CD8-positive, alpha-beta memory T cell (primary cell): ENCODE measurements at places on chromosomes 2 and 18.
A peak's percentile ranks its signal among the peaks of the same experiment; 100 is the strongest.

GRCh38 chr18:54388203-54389142, 30.8 kb downstream of the C18orf54 start:
- no peak for DNase-seq

- DNase-seq: no peak
Measured at GRCh38 chr2:64957109-64957903, 31.9 kb upstream of the SLC1A4 start.

DNA sequence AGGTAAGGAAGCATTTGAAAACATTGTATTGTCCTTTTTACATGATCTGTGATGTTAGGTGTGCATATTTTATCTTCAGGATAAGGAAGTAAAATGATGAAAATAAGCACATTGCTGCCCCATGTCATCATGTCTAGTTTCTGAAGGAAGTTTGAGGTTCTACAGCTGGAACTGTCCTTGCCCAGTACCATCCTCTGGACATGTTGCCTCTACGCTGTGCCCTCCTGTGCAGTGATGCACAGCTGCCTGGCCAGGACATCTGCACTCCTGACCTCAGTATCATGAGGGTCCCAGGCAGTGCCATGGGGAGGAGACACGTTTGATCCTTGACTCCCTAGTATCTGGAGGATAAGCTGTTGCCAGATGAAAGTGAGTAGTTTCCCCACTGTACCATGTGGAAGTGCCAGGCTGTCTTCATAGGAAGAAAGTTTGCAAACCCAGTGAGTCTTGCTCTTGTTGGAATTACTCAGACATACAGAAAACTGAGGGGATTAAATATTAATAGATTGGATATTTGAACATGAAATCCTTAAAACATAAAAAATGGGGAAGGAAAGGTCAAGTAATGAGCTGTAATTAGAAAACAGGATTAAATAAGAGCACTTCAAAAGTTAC, 9.5 kb downstream of the ALKAL2 start:
- DNase-seq: no peak

GRCh38 chr18:63505566-63506335, 29.0 kb downstream of the SERPINB5 start:
- DNase-seq: no peak

- no peak for DNase-seq
Measured at GRCh38 chr2:52222128-52222527, 1190.2 kb upstream of the NRXN1 start.

DNA sequence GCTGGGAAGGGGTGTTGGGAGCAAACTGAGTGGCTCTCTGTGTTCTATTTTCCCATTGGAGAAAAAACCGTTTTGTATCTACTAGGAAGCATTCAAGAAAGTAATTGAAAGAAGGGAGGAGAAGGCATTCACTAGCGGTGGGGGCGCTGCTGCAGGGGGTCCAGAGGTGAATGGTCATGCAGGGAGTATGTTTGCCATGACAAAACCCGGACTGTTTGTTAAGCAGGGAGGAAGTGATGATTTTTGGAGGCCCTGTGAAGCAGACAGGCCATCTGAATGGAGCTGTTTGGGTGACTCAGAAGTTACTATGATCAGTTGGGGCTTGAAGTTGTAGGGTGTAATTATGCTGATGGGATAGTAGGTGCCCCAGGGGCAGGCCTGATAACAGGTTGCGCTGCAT, 7.0 kb downstream of the TAF4B start:
- DNase-seq: no peak

DNA sequence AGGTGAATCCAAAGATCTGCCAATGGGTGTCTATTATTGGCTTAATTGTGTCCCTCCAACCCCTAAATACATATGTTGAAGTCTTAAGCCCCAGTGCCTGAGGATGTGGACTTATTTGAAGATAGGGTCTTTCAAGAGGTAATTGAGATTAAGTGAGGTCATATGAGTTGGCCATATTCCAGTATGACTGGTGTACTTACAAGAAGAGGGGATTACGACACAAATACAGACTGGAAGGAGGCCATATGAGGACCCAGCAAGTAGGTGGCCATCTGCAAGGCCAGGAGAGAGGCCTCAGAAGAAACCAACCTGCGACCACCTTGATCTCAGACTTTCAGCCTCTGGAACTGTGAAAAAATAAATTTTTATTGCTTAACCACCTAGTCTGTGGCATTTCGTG, 121.1 kb upstream of the FN1 start:
- no peak for DNase-seq

GRCh38 chr2:206443735-206444527, 599 bp downstream of the ADAM23 start:
- DNase-seq: no peak

DNA sequence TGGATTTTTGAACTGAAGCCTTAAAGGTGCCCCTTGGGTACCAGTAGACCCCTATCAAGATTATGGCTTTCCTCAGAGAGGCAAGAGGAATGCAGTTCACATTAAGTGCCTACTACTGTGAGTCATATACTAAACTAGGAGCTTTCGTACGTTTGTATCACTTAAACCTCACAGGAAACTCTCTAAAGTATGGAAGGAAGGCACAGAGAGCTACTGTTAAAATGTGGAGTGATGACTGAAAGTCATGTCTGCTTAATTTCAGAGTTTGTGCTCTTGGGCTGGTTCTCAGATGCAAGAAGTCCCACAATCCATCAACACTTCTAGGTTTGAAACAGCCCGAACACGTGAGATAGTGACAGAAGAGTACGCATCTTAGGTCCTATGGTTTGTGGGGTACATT, 4.7 kb downstream of the PLCL1 start:
- no peak for DNase-seq

DNA sequence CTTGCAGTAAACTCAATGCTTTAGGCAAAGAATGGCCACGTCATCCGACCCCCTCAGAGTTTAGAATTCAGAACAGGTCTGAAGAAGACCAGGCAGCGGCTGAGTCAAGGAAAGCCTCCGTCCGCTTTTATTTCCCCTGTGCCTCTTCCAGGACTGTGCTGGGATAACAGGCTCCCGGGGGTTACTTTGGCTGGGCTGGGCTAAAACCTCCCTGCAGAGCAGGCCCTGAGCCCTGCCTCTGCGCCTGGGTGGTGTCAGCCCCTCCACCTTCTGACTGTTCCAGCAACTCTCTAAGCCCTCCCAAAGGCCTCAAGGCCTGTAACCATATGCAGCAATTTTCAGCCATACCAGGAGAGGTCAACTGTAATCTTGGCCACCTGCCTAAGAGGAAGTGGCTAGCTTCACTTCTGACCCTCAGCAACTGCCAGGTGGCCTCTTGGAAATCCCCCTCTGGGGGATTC, 166.5 kb downstream of the RPIA start:
- DNase-seq: no peak

- no peak for DNase-seq
Measured at GRCh38 chr18:51430538-51430937, 233.1 kb upstream of the MEX3C start.

- no peak for DNase-seq
Measured at GRCh38 chr2:210873631-210874030, 317.2 kb downstream of the CPS1 start.

DNA sequence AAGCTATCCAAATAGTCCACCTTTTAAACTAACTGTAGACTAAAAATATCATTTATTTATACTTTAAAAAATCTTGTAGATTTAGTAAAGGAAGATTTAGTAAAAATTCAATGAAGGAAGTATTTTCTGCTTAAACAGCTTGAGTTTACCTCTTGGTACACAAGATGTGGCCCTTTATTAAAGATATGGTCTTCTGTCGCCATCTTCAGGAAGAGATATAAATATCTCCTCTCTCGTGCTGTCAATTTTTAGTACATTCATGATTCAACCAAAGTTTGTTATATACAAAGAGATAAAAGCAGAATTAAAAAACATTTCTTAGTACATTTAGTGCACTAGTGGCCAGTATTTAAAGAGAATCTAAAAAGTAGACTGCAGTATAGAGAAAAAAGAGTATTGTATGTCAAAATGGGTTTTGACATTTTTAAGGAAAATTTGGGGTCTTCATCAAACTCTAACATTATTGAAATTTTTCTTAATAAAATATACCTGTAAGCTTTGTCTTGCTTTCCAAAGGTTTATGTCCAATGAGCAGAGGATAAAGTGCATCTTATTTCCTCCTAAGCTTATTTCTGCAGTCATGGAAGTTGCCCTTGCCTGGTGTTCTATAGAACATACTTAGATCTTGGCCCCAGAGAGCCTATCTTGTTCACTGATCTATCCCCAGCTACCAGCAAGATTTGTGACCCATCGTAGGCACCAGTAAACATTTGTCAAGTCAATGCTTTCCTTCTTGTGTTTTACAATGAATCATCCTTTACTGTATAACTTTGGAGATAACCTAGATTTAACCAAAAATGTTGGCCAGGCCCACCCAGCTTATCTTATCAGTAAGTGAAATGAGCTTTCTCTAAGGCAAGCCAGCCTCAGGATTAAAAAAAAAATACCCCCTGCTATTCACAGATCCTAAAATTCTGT, 18.5 kb upstream of the EML6 start:
- DNase-seq: no peak

GRCh38 chr2:23135481-23136100, 249.4 kb upstream of the KLHL29 start:
- DNase-seq: no peak

DNA sequence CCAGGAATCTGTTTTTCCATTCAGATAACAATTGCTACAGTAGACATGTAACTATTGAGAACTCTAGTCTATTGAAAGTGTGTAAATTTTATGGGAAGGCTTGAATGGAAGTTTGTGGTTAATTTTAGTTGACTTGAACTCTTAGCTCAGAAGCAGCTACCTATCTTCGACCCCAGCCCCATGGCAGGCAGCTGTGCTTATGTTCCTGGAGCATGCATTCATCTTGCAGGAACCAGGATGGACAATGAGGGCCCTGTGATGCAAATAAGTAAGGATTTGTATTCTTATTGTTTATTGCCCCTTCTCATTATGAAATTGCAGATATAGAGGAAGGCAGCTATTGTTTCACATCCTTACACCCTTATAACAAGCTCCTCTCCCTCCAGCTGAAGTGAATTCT, 1252.2 kb downstream of the DPP10 start:
- no peak for DNase-seq

- no peak for DNase-seq
Measured at GRCh38 chr2:4827836-4828235, 864.3 kb upstream of the SOX11 start.

GRCh38 chr18:56702946-56703345, 51.8 kb downstream of the WDR7 start:
- no peak for DNase-seq

DNA sequence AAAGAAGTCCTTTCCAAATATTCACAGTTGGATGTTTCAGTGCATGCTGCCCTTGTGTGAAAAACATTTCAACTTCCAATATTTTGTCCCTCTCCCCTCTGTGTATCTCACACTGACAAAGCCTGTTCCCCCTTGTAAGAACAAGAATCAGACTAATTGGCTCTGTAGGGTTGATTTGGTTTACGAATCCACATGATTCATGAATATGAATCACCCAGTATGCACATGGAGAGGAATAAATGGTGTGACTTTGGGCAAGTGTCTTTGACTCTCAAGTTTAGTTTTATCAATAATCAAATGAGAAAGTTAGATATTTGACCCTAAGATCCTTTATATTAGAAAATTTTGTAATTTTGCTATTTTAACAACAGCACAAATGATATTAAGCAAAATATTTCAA, 9.3 kb upstream of the CDH20 start:
- no peak for DNase-seq

DNA sequence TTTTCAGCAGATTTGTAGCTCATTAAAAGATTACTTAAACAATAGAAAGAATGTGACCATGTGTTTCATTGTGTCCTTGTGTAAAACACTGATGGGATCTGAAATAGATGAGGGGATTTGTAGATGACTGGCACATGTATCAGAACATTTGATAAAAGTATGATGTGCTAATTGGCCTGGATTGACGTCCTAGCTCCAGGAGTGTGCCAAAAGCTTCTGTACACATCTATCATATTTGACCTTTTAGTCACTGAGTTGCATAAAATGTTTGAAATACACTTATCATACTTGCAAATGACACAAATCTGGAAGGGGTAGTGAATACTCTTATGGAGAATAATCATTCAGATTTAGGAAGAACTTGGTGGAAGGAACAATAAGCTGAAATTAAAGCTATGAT, 778.5 kb downstream of the ERBB4 start:
- DNase-seq: no peak

- no peak for DNase-seq
Measured at GRCh38 chr2:119511989-119512388, 12.3 kb downstream of the SCTR start.

DNA sequence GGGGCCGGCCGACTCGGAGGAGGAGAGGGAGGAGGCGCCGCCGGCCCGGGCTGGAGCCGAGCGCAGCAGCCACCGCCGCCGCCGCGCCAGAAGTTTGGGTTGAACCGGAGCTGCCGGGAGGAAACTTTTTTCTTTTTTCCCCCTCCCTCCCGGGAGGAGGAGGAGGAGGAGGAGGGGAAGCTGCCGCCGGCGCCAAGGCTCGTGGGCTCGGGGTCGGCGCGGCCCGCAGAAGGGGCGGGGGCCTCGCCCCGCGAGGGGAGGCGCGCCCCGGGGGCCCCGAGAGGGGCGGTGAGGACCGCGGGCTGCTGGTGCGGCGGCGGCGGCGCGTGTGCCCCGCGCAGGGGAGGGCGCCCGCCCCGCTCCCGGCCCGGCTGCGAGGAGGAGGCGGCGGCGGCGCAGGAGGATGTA, 316 bp downstream of the CRIM1 start:
- no peak for DNase-seq

DNA sequence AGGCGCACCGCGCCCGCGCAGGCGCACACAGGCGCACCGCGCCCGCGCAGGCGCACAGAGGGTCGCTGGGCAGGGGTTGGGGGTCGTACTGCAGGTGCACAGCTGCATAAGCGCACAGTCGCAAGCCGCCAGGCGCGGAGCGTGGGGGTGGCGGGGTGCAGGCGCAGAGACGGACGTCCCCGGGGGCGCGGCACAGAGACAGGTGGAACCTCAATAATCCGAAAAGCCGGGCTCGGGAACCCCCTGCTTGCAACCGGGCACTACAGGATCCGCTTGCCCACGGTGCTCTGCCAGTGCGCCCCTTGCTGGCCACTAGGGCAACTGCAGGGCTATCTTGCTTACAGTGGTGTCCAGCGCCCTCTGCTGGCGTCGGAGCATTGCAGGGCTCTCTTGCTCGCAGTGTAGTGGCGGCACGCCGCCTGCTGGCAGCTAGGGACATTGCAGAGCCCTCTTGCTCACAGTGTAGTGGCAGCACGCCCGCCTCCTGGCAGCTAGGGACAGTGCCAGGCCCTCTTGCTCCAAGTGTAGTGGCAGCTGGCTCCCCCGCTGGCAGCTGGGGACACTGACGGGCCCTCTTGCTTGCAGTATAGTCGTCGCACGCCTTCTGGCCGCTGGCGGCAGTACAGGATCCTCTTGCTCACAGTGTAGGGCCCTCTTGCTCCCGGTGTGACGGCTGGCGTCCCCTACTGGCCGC, 34.9 kb downstream of the FAM110C start:
- DNase-seq: peak; percentile 67

GRCh38 chr18:46899274-46899948, 17.9 kb downstream of the PIAS2 start:
- no peak for DNase-seq
